Stimulated activated CD8-positive, alpha-beta memory T cell treated with anti-CD3 and anti-CD28 coated beads, Interleukin-4, amount 100 ng/mL, for 1 hour (primary cell): ENCODE measurements at places on chromosomes 6 and 20.

GRCh38 chr6:19865178-19865577, 28.0 kb downstream of the ID4 start:
- no peak for DNase-seq

GRCh38 chr6:154891901-154892300, 103.2 kb upstream of the TIAM2 start:
- DNase-seq = no peak

GRCh38 chr6:125201961-125202729, 48.6 kb downstream of the TPD52L1 start:
- no peak for DNase-seq

DNA sequence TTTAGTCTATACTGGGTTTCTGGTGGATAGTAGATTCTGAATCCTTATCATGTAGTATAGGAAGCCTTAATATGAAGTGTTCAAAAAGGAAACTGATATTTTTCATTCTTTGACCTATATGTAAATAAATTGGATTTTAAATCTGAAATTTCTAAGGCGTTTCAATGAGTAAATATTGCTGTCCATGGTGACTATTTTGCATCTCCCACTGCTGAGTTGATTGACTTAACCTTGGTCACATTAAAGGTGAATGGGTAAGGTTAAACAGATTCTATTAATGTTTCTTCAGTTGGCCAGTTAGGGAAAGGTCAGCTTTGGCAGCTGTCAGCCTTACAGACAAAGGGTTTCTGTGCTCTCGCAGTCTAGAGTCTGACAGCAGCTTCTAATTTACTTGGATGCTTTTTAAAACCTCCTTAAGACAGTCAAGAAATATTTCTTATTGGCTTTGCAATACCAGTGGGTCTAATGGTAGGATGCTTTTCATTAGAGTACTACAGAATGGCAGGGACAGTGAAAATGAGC, 24.8 kb downstream of the PRIM2 start:
- DNase-seq = no peak

GRCh38 chr6:68640491-68640835, 5.4 kb downstream of the ADGRB3 start:
- no peak for DNase-seq

DNA sequence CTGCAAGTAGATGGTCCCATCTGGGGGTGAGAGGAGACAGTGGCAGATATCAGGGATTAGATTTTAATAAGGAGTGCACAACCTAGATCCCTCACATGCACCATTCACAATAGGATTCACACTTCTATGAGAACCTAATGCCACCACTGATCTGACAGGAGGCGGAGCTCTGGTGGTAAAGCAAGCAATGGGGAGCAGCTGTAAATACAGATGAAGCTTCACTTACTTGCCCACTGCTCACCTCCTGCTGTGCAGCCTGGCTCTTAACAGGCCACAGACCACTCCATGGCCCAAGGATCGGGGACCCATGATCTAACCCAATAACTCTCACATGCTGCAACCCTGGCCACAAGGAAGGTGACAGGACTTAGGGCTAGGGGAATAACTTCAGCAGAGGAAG, 75.4 kb downstream of the ZNF133 start:
- DNase-seq = no peak

- DNase-seq = no peak
These were observed 26.6 kb downstream of the PYGB start for GRCh38 chr20:25274481-25274880.

DNA sequence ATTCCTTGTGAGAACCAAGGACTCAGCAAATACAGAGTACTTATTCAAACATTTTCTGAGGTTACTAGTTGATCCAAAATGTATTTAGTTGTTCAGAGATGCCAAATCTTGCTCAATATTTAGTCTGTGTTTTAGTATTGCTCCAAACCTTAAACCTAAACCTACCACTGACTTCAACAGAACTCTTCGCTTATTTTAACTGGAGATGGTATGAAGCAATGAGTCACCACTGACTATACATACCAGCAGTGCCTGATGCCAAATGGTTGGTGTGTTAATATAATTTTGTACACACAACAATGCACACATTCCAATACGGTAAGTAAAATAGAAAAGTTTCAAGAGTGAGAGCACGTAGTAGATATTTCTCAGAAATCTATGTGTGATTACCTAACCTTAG, 1.9 kb upstream of the SPTLC3 start:
- DNase-seq = no peak

- DNase-seq = no peak
These were observed 26.7 kb upstream of the YWHAB start for GRCh38 chr20:44858606-44859360.

- DNase-seq = no peak
These were observed 200.7 kb upstream of the THBS2 start for GRCh38 chr6:169454204-169454871.

DNA sequence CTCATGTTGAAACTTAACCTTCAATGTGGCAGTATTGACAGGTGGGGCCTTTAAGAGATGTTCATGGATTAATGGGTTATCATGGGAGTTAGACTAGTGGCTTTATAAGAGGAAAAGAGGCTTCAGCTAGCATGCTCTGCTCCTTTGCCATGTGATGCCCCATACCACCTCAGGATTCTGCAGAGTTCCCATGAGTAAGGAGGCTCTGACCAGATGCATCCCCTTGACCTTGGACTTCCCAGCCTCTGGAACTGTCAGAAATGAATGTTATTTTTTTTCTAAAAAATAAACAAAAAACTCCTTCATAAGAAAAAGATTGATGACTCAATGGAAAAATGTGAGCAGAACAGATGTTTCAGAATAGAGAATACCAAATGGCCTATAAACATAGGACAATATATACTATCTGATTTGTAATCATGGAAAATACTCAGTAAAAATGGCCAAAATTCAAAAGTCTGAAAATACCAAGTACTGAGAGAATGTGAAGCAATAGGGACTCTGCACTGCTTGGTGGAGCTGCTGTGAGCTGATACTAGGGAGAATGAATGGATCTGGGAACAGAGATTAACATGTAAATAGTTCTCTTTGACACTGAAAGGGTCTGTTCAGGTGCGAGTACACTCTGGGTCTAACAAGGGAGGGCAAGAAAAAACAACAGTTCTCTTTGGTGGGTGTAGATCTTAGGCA, 7.4 kb upstream of the TRIM39 start:
- DNase-seq = no peak

DNA sequence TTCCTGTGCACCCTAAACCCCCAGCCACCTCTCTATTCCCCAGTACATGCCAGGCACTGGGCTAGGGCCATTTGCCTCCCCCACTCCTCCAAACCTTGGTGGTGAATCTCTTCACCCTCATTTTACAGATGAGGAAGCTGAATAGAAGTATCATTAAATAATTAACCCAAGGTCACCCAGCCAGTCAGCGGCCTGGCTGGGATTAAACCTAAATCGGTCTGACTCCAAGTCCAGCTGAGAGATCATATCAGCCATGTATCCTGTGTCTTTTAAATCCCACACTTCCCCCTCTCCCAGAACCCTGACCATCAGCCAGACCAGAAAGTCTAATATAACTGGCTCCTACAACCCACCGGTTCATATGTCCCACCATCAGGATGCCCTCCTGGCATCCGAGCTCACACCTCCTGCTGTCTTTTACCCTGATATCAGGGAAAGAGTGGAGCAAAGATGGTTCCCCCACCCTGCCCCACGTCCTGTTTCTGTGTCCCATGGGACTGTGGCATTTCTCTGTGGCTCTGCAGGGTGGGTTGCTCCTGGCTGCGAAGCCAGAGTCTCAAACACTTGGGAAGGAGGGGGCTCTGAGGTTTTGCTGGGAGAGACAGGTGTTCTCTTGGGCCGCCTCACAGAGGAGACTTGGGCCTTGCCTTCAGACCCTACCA, 145.3 kb downstream of the VEGFA start:
- DNase-seq = no peak

DNA sequence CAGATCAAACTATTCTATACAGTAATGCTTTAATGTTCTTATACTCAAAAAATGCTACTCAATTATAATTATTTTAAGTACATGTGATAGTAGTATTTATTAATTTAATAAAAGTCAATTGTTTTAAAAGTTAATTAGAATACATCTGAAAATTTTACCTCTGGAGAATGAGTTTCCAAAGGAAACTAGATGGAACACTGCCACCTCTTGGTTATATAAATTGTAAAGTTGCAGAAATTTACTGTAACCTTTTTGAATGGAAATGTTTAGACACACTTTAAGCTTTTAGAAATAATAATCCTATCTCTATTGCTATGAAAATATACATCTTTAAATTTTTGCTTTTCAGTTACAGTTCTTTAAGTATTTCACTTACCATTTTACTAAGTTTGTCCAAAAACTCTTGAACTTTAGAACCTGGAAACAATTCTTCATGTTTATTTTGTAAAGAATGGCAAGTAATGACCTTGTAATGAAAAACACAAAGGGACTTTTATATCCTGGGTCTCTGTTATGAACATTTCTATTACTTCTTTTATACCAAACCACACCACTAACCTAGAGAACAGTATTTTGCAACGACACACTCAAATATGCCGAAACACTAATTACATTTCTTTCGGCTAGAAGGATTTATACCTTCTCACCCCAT, 10.9 kb upstream of the BMP5 start:
- DNase-seq = no peak

- DNase-seq = no peak
These were observed 27.2 kb downstream of the CARMIL1 start for GRCh38 chr6:25306379-25306778.

DNA sequence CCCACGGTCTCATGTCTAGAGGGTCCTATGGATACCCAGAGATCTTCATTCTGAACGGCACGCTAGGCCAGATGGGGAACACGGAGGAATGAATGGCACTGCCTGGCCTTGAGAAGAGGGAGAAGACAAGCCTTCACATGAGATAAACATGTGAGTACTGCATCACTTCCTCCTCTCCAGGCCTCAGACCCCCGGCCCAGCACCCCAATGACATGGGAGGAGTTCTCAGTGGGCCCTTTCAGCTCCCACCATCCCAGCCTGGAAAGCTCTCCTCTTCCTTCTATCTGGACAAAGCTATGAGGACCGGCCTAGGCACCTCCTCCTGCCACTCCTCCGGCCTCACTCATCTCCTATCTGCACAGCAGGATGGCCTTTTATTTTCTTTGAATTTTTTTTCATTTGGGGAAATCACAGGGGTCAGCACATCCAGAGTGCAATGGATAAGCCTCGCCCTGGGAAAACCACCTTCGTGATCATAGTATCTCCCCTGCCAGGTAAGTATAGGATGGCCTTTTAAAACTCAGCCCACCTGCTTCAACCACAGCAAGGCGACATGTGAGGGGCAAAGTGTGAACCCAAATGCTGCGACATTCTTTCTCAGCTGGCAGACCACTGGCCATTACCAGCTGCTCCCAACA, 39.2 kb upstream of the CDKN1A start:
- no peak for DNase-seq

- DNase-seq = no peak
These were observed 42.8 kb upstream of the DSE start for GRCh38 chr6:116327803-116328527.

GRCh38 chr6:158770533-158771330, 48.4 kb downstream of the EZR start:
- DNase-seq = no peak

DNA sequence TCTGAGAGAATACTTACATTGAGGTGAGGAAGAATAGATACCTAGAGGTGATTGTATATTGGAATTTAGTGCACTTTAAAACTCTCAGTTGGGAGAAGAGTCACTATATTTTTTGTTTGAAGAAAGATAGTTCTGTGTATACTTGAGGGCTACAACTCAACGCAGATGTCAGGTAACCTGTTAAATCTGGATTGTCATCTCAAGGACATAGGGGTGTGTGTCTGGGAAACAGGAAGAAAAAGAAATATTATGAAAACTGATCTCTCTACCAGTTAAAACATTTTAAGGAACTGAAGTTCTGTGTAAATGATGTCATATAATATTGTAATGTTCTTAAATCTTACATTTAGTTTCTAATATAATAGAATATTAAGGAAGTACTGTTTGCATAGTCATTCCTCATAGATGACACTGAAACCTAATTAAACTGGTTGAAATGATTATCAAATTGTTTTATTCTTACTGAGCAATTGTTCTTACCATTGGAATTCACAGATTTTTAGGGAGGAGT, 86.2 kb downstream of the SMAP1 start:
- no peak for DNase-seq

GRCh38 chr6:110446405-110446804, 30.0 kb downstream of the SLC22A16 start:
- no peak for DNase-seq

- no peak for DNase-seq
These were observed 1.0 kb downstream of the AGER start for GRCh38 chr6:32183030-32183429.

DNA sequence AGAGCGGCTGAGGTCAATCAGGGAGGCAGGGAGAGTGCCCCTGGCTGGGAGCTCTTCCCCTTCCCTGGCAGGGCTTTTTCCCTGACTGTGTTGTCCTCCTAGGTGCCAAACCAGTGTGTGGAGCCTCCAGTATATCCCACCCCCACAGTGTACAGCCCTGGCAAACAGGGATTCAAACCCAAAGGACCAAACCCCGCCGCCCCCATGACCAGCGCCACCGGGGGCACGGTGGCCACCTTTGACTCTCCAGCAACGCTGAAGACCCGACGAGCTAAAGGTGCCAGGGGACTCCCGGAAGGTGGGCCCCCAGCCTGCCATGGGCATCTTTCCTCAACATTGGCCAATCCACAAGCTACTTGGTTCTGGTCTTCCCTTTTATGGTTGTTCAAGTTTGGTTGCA, 25.2 kb downstream of the ZNF341 start:
- DNase-seq = no peak

DNA sequence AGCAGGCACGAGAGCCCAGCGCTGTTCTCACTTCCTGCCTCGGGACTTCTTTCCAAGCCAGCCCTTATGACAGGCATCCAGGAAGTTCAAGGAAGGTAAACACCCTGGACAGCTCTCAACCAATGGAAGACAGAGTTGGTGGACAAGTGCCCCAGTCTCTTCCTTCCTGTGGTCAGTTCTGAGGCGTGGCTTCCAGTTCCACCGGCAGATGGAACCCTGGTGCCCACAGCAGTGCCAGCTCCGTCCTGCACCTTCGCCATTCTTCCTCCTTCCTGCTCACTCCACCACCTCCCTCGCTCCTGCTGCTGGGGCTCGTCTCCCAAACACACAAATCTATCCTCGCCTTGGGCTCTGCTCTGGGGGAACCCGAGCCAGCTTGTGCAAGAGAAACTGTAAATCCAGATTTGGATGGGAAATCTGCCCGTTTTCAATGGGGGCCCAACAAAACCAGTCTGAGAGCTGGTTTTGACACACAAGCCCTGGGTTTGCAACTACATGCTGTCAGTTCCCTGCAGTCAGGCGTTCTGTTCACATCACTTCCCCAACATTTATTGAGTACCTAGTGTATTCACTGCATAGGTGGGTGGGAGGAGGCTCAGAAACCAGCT, 162.7 kb downstream of the GRM4 start:
- DNase-seq = no peak

- no peak for DNase-seq
These were observed 4.2 kb downstream of the PHIP start for GRCh38 chr6:79073888-79074287.

DNA sequence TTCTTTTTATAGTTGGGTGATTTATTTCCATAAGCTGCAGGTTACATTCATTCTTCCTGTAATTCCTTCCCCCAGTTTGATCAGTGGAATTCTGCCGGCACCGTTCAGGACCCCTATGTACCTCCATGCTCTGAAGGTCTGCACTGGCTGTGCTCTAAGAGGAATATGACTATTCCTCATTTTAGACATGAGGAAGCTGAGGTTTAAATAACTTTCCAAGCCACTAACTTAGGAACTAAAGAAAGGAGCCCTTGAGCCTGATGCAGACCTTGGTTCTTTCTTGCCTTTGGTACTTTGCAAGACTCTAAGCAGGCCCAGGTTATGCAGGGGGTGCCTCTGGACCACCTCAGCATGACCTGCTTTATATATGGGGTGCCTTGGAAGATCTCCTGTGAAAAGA, 318.5 kb downstream of the QKI start:
- DNase-seq = no peak
